Stimulated activated CD8-positive, alpha-beta memory T cell treated with anti-CD3 and anti-CD28 coated beads, Interleukin-15, amount 100 ng/mL, for 4 hours (primary cell): ENCODE measurements at places on chromosomes 11 and 22.

- DNase-seq, result no peak
Measured at GRCh38 chr11:95671768-95672167, 117.8 kb downstream of the FAM76B start.

DNA sequence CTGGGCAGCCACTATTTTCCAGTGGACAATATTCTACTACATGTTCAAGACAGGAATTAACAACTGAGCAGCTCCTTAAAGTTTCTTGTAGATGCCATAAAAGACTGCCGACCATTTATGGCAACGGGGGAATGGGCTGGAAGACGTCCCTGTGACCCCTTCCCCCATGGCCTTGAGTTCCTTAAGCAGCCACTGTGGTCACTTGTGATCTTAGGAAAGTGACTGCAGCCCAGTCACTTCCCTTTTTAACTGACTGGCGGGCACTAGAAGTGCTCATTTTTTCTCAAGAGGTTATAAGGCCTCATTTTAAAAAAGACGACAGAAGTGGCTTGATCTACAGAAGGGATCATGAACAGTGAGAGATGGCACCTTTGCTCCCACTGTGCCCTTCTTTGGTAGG lies 153.2 kb upstream of the NARS2 start:
- no peak for DNase-seq

GRCh38 chr11:125074511-125075241 lies 11.6 kb downstream of the SLC37A2 start:
- no peak for DNase-seq

- DNase-seq, result no peak
Measured at GRCh38 chr11:4546878-4547277, 1.9 kb downstream of the OR52M1 start.
